ENCODE measurements at places on chromosomes 6 and 20. TPM values are rescaled to one million over a fixed set of nuclear protein-coding genes. Genes with fewer than 3 reads are reported as not detected.

The TEAD3 gene
- total RNA-seq = 50.0 TPM

The CHRNA4 gene
- 165 TPM for total RNA-seq

The SLC32A1 gene
- total RNA-seq = 0.59 TPM

The C6orf118 gene
- total RNA-seq = not detected

The SYCP2 gene
- 0.69 TPM for total RNA-seq

The STX11 gene
- total RNA-seq = not detected

The SLC22A2 gene
- not detected for total RNA-seq

The LTB gene
- not detected for total RNA-seq

The SASH1 gene
- 5.0 TPM for total RNA-seq

The MAPK13 gene
- total RNA-seq = 4.2 TPM

The PRICKLE4 gene
- 2.3 TPM for total RNA-seq

The UTRN gene
- 24.3 TPM for total RNA-seq

The TXLNB gene
- total RNA-seq = not detected

The GSTA4 gene
- 81.1 TPM for total RNA-seq

The TMEM14B gene
- 62.3 TPM for total RNA-seq

Data from glutamatergic neuron (in vitro differentiated cells).